ENCODE measurements at places on chromosomes 11 and 22.
A peak's percentile ranks its signal among the peaks of the same experiment; 100 is the strongest.

- DNase-seq: no peak
These were observed 9.6 kb downstream of the TMEM258 start for GRCh38 chr11:61782841-61783240.

GRCh38 chr11:93033093-93033492 lies 63.6 kb downstream of the MTNR1B start:
- no peak for DNase-seq

GRCh38 chr11:43558146-43558545 lies 122.4 kb upstream of the HSD17B12 start:
- no peak for DNase-seq

GRCh38 chr22:38397189-38398085 lies 57.6 kb downstream of the KCNJ4 start:
- no peak for DNase-seq

- peak; percentile 42 for DNase-seq
These were observed 460.0 kb downstream of the BUD13 start for GRCh38 chr11:116312570-116313391.

GRCh38 chr11:19597876-19598275 lies 114.8 kb upstream of the NAV2 start:
- peak; percentile 45 for DNase-seq

GRCh38 chr11:83568516-83568915 lies 282.3 kb upstream of the CCDC90B start:
- DNase-seq: no peak

GRCh38 chr11:119187123-119187892 lies 2.0 kb downstream of the NHERF4 start:
- DNase-seq: no peak

DNA sequence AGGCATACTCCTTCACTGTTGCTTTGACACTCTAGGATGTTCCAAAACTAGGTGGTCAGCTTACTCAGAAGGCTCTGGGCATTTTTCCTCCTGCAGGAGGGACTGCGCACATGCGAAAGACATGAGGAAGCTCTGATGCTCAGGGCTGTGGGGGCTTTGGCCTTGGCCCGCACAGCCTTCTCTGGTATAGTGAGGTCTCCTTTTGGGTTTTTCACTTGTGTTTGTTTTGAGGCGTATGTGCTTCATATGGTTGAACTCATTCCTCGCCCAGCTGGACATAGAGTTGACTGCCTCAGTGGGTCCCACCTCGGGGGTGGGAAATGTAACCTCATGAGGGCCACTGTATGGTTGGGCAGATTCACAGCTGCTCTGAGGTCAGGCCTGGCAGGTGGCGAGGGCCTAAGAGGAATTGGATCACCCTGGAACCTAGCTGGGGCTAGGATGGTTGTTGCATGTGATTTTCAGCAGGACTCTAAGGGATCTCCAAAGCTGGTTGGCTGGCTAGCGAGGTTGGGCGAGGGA lies 63.7 kb downstream of the PTPRJ start:
- no peak for DNase-seq

DNA sequence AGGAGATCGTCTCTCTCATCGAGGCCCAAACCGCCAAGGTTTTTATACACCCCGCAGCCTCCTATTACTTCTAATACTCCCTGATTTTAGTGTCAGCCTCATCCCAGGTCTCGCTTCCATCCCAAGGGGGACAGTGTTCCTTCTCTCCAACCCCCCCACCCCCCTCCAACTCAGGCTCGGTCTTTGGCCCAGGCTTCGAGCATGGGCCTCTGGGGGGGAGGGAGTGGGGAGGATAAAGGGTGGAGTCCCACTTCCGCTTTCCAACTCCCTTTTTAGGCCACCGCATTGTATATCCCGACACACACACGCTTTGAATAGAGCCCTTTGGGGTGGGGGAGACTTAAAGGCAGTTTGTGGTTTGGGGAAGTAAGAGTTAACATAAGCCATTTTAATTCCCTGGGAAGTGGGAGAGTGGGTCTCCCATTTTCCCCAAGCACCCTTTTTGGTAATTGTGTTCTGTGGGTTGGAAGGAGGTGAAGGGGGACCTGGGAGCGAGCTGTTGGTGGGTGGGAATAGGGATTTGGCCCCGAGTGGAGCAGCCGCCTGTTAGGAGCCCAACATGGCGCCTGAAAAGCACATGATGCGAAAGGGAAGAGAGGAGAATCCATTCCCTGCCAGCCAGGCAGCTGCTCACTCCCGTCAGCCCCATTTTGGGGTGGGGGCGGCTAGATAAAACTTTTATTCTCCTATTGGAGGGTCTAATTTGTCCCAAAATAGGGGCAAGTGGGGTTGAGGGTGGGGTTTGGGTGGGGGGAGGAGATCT lies 844 bp downstream of the PCF11 start:
- no peak for DNase-seq

DNA sequence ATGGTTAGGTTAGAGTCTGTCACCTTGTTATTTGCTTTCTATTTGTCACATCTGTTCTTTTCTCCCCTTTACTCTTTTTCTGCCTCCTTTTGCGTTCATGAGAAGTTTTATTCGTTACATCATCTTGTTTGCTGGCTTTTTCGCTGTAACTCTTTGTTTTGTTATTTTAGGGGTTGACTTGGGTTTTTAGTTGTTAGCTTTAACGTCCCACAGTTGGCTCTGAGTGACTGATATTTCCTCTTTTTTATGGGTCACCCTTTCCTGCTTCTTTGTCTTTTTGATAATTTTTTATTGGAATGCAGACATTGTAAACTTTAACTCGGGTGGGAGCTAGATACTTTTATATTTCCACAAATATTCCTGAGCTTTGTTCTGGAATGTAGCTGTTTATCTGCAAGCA lies 13.3 kb upstream of the TNNT3 start:
- DNase-seq: no peak

DNA sequence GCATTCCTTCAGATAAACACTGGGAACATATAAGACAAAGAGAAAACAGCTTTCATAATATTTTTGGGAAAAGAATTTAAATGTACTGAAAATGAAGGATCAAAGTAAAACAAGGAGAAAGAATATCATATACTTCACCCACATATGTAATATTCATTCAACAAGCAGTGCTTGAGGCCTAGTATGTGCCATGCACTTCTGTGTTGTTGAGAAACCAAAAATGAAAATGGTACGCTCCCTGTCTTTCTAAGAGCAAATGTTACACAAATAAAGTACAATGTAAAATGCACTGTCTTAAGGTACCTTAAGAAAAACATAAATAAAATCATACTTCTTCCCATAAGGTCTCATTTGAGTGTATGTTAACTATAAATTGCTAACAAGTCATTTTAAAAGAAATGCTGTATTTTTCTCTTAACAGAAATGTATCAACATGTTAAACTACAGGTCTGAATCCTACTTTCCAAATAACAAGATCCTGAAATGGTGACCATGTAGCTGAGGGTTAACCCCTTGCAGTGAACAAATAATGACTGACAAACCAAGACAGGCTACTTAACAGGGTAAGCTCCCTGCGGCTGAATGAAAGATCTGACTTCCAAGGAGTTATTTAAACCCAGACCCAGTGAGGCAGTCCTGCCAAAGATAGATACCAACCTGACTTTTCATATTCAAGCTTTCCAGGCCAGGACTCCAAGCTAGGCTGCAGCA lies 377.6 kb downstream of the DCDC1 start:
- DNase-seq: no peak

DNA sequence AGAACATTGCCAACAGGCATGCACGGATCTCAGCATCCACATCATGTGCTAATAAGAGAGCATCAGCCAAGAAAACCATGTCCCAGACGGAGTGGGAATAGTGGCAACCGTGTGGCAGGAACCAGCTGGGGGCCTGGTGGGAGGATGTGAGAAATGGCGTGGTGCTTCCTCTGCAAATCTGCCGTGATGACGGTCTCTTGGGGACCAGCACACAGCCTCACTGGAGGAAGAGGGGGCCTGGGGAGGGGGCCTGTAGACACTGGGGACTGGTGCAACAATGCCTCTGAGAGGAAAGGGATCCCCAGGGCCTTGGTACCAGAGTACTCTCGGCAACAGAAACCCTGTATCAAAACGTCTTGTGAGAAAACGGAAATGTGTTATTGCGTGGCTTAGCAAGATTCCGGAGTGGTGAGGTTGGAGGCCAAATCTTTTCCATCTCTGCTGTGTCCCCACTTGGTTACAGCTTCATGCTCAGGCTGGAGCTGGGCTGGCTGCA lies 154.3 kb upstream of the TBCEL start:
- no peak for DNase-seq

GRCh38 chr11:131235328-131236298 lies 134.8 kb upstream of the NTM start:
- no peak for DNase-seq

GRCh38 chr11:76234021-76234415 lies 27.7 kb upstream of the WNT11 start:
- no peak for DNase-seq

- DNase-seq: no peak
These were observed 29.5 kb upstream of the TESMIN start for GRCh38 chr11:68780829-68781228.

All from RCC 7860 (cell line).